Purkinje cell (primary cell): ENCODE measurements at places on chromosomes 2 and 18. TPM values are rescaled to one million over a fixed set of nuclear protein-coding genes. Genes with fewer than 3 reads are reported as not detected.

Gene CTAGE1
- polyA plus RNA-seq: not detected in 2 replicates

Gene MOCOS
- not detected in 2 replicates for polyA plus RNA-seq

Gene NAT8
- 2.2 TPM in 1 of 2 replicates, not detected in the other for polyA plus RNA-seq

Gene POTEE
- not detected in 2 replicates for polyA plus RNA-seq

Gene LRP1B
- polyA plus RNA-seq: 15.1 and 25.5 TPM in 2 replicates

Gene ATP6V1B1
- polyA plus RNA-seq: not detected in 2 replicates

Gene LTBP1
- 0.90 and 1.7 TPM in 2 replicates for polyA plus RNA-seq

Gene PRKRA
- 53.7 and 59.0 TPM in 2 replicates for polyA plus RNA-seq

Gene SLC30A3
- polyA plus RNA-seq: 6.0 TPM in 1 of 2 replicates, not detected in the other

Gene CAPN14
- polyA plus RNA-seq: 0.14 TPM in 1 of 2 replicates, not detected in the other

Gene OR6B2
- polyA plus RNA-seq: not detected in 2 replicates

Gene GAD1
- polyA plus RNA-seq: 377 and 427 TPM in 2 replicates

Gene CGREF1
- polyA plus RNA-seq: 28.9 and 37.0 TPM in 2 replicates

Gene RFX8
- 2.7 and 3.3 TPM in 2 replicates for polyA plus RNA-seq

Gene QPCT
- 4.8 TPM in 1 of 2 replicates, not detected in the other for polyA plus RNA-seq

Gene RGPD4
- polyA plus RNA-seq: 0.08 TPM in 1 of 2 replicates, not detected in the other

Gene PCARE
- 0.22 TPM in 1 of 2 replicates, not detected in the other for polyA plus RNA-seq

Gene UGT1A10
- not detected in 2 replicates for polyA plus RNA-seq

Gene EFHD1
- 0.15 TPM in 1 of 2 replicates, not detected in the other for polyA plus RNA-seq

Gene NYAP2
- polyA plus RNA-seq: 0.43 and 2.1 TPM in 2 replicates

Gene AUP1
- polyA plus RNA-seq: 48.4 and 52.5 TPM in 2 replicates

Gene CCDC68
- polyA plus RNA-seq: not detected in 2 replicates

Gene MAPRE3
- 17.4 and 20.0 TPM in 2 replicates for polyA plus RNA-seq

Gene SP140L
- polyA plus RNA-seq: 0.50 TPM in 1 of 2 replicates, not detected in the other

Gene SERPINB2
- polyA plus RNA-seq: not detected in 2 replicates

Gene ST6GAL2
- polyA plus RNA-seq: 10.0 and 15.0 TPM in 2 replicates

Gene CERS6
- polyA plus RNA-seq: 29.3 and 34.6 TPM in 2 replicates

Gene SLC16A14
- 28.9 and 37.5 TPM in 2 replicates for polyA plus RNA-seq
